Activated CD4-positive, alpha-beta T cell treated with anti-CD3 and anti-CD28 coated beads, Interleukin-2, amount 50 U/mL, for 48 hours (primary cell): ENCODE measurements at places on chromosomes 2 and 18.
A peak's percentile ranks its signal among the peaks of the same experiment; 100 is the strongest.

DNA sequence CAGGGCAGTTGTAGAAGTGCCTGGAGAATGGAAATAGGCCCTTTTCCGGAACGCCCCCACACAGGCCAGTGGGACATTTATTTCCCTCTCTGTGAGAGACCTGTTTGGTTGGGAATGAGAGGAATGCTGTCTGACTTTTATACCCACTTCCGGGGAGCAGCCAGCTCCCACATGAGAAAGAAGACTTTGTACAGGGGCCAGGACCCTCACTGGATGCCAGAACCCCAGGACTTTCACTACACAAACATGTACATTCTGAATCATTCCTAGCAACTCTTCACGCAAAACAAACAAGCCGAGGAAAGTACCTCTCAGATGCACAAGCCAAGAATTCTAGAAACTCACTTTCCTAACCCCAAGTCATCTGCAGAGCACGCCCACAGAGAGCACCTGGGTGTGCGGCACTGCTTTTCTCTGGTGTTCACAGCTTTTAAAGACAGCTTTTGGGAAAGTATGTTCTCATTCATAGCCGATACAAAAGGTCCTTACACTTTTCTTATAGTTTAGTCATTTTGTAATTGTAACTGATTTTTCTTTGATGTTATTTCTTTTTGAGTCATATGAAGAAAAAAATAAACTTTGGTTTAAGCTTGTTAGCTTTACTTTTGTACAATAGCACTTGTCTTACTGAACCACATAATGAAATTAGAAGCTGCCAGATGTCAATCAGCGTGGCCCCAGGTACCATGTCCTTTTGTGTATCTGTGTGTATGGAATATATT, 856.1 kb upstream of the ID2 start:
- DNase-seq = peak; percentile 72

GRCh38 chr2:30412047-30412683, 34.9 kb upstream of the LCLAT1 start:
- no peak for DNase-seq

DNA sequence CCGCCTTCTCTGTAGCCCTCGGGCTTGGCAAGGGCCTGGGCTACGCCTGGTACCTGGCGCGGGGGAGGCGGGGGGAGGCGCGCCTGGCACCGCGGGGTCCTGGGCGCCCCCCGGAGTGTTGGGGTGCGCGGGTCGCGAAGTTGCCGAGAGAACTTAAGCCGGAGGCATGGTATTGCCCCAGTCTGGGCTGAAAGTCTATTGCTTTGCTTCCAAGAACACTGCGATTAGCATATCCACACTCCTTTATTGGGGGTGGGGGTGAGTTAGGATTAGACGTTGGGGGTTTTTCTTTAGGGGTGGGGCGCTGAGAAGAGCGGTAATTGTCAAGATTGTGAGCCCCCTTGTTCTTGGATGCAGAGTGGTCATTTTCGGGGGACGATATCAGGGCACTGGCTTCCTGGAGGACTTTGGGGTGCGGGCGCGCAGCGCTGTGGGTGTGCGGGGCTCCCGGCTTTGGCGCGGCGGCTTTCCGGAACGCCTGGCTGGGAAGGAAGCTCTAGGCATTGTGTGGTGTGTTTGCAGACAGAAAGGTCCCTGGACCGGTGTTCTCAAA, 798 bp downstream of the TANC1 start:
- no peak for DNase-seq

DNA sequence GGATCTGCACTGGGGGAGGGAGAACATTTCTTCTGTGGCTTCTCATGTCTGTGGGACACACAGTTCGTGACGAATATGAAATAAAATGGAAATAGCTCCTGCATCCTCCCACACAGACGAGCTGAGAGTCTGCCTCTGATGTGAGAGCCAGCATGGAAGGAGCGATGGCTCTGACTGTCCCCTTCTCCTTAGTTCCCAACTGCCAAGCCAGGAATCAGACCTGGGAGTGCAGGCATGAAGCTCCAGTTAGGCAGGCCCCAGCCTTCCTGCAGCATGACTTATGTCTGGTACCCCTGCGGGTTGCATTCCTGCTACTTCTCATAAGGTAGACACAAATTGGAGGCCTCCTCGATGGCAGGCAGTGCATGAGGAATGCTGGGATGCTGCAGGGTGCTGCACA, 56.2 kb downstream of the PRKCE start:
- no peak for DNase-seq

DNA sequence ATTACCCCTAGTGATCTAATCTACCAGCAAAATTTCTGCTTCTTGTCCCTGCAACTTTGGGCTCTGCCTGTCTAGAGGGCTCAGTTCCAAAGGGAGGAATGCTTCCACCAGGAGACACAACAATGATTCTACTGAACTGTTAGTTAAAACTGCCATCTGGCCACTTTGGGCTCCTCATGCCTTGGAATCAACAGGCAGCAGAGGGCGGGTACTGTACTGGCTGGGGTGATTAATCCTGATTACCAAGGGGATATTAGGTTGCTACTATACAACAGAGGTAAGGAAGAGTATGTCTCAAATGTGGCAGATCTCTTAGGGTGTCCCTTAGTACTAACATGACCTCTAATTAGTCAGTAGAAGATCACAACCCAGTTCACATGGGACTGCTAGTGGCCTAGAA, 21.4 kb downstream of the HADHA start:
- no peak for DNase-seq
